ENCODE measurements at places on chromosomes 5 and 9.

DNA sequence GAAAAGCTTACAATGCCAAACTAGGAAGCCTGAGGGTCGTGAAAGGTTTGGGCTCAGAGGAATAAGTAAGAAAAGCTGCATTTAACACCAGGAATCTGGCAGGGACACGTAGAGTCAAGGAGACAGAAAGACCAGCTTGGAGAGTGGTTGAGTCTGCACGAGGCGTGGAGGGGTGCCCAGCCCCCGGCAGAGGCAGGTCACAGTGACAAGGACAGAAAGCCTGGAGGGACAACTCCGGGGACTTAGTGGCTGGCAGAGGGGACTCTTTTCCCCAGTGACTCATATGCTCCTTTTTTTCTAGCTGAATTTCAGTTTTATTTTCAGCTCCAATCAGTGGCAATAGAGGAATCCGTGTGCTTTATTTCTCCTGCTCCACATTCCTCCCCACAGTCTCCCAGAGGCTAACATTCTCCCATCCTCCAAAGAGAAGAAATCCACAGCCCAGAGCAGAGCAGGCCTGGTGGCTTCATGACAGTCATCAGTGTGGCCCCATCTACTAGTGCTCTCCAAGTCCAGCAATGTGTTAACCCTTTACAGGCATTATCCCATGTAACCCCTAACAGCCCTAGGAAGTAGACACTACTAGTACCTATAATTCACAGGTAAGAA is 80.7 kb downstream of the KCNIP1 start:
- H3K36me3 ChIP-seq: no peaks in the 10 kb centered on the region
- H3K4me1 ChIP-seq: peaks cover 4% of the 10 kb centered on the region
- no peak for DNase-seq
- peaks cover 4% of the 10 kb centered on the region for H3K27me3 ChIP-seq

DNA sequence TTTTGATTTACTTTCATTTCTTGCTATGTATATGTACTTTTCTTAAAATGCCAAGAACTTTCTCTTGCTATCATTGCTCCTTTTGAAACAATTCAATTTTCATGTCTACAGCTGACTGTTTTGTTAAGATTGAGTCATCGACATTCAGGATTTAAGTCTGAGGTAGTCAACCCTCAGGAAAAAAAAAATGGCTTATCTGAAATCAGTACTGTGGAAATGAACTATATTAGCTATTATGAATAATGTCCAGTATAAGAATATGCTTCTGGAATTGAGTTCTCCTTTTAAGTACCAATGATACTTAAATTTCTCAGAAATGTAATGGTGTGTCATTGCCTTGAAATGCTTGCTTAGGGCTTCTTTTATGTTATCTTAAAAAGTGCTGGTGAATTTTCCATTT is 37.9 kb downstream of the TNFAIP8 start:
- peaks cover 4% of the 10 kb centered on the region for H3K4me1 ChIP-seq
- no peaks in the 10 kb centered on the region for H3K36me3 ChIP-seq
- no peak for DNase-seq
- peak overlapping the region; percentile 40 for H3K27ac ChIP-seq

GRCh38 chr5:12707560-12707959 is 803.3 kb upstream of the CTNND2 start:
- H3K4me3 ChIP-seq: no peak overlapping the region
- H3K27ac ChIP-seq: no peak overlapping the region
- no peaks in the 10 kb centered on the region for H3K27me3 ChIP-seq

- H3K36me3 ChIP-seq: peaks cover 19% of the 10 kb centered on the region
- H3K27ac ChIP-seq: peak overlapping the region; percentile 81
- peak; percentile 77 for DNase-seq
- no peaks in the 10 kb centered on the region for H3K27me3 ChIP-seq
Observed at GRCh38 chr9:134025606-134026541, 593 bp downstream of the BRD3OS start.

- no peak overlapping the region for H3K27ac ChIP-seq
- no peak for DNase-seq
- no peak overlapping the region for H3K4me3 ChIP-seq
- no peaks in the 10 kb centered on the region for H3K4me1 ChIP-seq
Observed at GRCh38 chr5:92372766-92373165, 989.6 kb upstream of the ARRDC3 start.

DNA sequence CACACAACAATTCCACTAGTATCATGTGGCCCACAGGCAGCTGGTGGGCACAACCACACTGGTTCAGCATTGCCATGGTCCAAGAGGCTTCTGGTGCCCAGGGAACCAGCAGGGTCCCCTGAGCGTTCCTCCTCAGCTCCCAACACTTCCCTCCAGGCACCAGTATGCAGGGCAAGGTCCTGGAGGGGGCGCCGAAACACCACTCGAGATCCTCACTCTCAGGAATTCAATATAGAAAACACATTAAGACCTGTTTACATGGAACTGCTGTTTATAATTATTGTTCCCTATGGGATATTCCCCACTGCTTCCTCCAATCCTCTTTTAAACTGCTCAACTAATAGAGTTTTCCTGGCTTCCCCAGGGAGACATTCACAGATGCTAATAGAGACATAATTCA is 91.9 kb upstream of the GABRP start:
- no peaks in the 10 kb centered on the region for H3K27me3 ChIP-seq
- no peaks in the 10 kb centered on the region for H3K4me1 ChIP-seq
- no peak for DNase-seq
- H3K36me3 ChIP-seq: no peaks in the 10 kb centered on the region
- H3K27ac ChIP-seq: no peak overlapping the region

- DNase-seq: no peak
- H3K4me1 ChIP-seq: no peaks in the 10 kb centered on the region
- no peak overlapping the region for H3K27ac ChIP-seq
- no peaks in the 10 kb centered on the region for H3K27me3 ChIP-seq
Observed at GRCh38 chr9:85443190-85443598, 298.6 kb downstream of the AGTPBP1 start.

- no peak overlapping the region for H3K4me3 ChIP-seq
- no peak overlapping the region for H3K27ac ChIP-seq
- no peaks in the 10 kb centered on the region for H3K4me1 ChIP-seq
- no peak for DNase-seq
- H3K36me3 ChIP-seq: no peaks in the 10 kb centered on the region
Observed at GRCh38 chr9:112029921-112030444, 133.4 kb downstream of the UGCG start.

DNA sequence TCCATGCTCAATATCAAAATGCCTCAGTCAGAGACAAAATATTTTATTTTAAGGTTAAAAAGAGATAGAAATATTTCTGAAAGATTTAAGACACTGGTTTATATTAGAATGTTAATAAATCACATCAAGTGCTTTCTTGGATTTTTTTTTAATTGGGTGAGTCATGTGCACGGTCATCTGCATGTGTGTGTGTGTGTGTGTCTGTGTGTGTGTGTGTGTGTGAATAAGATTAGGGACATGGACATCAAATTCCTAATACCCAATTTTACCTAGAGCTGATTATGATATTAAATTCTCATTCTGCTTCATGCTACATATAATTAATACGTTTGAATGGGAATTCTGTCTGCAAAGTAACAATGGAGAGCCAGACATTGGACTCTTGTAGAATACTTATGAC is 122.9 kb downstream of the BASP1 start:
- no peak overlapping the region for H3K4me3 ChIP-seq
- H3K36me3 ChIP-seq: no peaks in the 10 kb centered on the region
- no peak for DNase-seq
- peaks cover 10% of the 10 kb centered on the region for H3K4me1 ChIP-seq
- H3K27me3 ChIP-seq: no peaks in the 10 kb centered on the region

DNA sequence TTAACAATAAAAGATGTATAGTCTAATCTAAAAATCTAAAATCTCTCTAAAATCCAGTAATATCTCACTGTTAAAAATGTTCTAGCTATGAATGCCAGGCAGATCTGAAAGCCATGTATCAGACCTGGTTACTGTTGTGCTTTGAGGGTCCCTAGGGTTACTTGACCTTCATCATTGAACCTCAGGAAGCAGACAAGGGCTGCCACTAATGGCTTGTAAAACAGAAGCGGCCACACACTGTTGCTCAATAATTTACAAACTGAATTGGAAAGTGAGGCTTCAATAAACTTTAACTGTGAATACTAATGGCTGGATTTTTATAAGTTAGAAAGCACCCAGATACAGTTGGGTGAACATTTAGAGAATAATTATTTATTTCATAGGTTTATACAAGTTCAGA is 198.0 kb upstream of the RPS23 start:
- H3K36me3 ChIP-seq: no peaks in the 10 kb centered on the region
- no peak overlapping the region for H3K4me3 ChIP-seq
- DNase-seq: no peak
- H3K4me1 ChIP-seq: no peaks in the 10 kb centered on the region
- no peaks in the 10 kb centered on the region for H3K27me3 ChIP-seq

DNA sequence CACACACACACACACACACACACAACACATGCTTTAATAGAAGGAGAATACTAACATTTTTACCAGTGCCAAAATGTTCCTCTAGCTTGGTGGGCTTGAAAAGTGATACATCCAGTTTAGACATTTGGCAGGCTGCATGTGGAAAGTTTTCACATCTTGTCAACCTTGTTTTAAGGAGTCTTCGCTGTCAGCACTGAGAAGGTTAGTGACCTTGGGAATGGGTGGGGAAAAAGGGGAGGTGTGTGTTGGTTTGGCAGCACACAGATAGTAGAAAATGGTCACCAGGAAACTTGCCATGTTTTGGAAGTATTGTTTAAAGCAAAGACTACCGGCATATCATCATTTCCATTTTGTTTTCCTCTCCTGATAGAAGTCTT is 346.5 kb upstream of the ADAMTSL1 start:
- DNase-seq: no peak
- no peak overlapping the region for H3K27ac ChIP-seq
- no peaks in the 10 kb centered on the region for H3K36me3 ChIP-seq
- no peaks in the 10 kb centered on the region for H3K27me3 ChIP-seq
- H3K4me1 ChIP-seq: peaks cover 4% of the 10 kb centered on the region

- H3K4me3 ChIP-seq: no peak overlapping the region
- H3K27ac ChIP-seq: peak overlapping the region; percentile 31
- no peaks in the 10 kb centered on the region for H3K36me3 ChIP-seq
- H3K4me1 ChIP-seq: peaks cover 14% of the 10 kb centered on the region
- H3K27me3 ChIP-seq: no peaks in the 10 kb centered on the region
Observed at GRCh38 chr9:108053555-108054061, 564.0 kb upstream of the KLF4 start.

GRCh38 chr9:97505845-97506244 is 4.4 kb downstream of the TMOD1 start:
- H3K4me3 ChIP-seq: no peak overlapping the region
- DNase-seq: no peak
- no peaks in the 10 kb centered on the region for H3K27me3 ChIP-seq
- no peaks in the 10 kb centered on the region for H3K36me3 ChIP-seq

DNA sequence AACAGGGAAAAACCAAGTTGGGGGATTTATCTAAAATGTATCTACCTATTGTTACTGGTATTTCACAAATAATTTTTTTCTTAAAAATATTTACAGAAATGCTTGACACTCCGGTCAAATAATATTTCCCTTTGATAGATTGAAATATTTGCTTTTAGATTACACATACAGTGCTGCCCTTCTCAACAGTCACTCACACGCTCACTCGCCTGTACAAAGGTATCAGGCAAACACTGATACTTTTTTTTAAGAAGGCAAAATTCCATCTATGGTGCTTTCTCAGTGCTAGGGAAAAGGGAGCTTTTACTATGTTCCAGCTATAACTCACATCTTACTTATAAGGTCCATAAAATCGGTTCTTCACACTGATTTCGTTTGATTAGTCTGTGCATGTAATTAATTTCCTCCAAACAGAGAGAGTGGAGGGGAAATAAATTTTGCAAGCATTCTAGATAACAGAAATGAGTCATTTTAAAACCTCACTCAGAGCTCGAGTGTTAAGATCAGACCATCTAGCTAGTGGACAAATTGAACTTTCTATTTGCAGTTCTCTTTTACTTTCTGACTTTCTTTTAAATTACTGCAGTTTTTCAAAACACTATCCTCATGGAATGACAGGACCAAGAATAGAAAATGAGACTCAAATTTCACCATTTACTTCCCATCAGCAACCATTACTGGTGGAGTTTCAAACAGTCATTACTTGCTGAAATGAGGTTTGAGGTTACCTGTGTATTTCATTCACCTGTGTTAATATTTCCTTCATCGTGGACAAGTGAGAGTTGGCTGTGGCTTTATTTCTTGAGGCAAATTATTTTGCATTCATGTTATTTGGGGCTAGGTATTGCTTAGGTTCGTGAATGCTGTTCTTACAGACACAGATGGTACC is 273.2 kb downstream of the RAB3C start:
- no peak overlapping the region for H3K27ac ChIP-seq
- no peaks in the 10 kb centered on the region for H3K27me3 ChIP-seq
- H3K4me3 ChIP-seq: no peak overlapping the region
- no peaks in the 10 kb centered on the region for H3K36me3 ChIP-seq

- no peak overlapping the region for H3K4me3 ChIP-seq
- H3K27me3 ChIP-seq: no peaks in the 10 kb centered on the region
- no peaks in the 10 kb centered on the region for H3K36me3 ChIP-seq
Observed at GRCh38 chr5:102312586-102313370, 16.7 kb upstream of the SLCO4C1 start.

DNA sequence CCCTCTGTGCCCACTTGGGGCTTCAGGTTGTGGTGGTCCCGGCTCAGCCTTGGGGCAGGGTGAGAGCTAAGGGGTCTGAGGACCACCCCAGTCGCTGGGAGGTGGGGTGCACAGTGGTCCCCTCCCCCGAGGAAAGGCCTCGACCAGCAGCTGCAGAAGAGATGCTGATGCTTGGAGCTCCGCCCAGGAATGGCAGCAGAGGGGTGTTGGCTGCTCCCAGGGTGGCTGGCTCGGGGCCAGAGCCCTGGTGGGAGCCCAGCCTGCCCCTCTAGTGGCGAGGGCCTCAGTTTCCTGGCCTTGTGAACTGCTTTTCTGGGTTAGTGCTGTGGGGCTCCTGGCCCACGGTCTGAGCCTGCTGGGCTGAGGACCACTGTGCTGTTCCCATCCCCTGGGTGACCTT is 1.2 kb downstream of the DIPK1B start:
- no peak overlapping the region for H3K27ac ChIP-seq
- H3K36me3 ChIP-seq: no peaks in the 10 kb centered on the region
- H3K4me3 ChIP-seq: no peak overlapping the region
- H3K4me1 ChIP-seq: peaks cover 10% of the 10 kb centered on the region

DNA sequence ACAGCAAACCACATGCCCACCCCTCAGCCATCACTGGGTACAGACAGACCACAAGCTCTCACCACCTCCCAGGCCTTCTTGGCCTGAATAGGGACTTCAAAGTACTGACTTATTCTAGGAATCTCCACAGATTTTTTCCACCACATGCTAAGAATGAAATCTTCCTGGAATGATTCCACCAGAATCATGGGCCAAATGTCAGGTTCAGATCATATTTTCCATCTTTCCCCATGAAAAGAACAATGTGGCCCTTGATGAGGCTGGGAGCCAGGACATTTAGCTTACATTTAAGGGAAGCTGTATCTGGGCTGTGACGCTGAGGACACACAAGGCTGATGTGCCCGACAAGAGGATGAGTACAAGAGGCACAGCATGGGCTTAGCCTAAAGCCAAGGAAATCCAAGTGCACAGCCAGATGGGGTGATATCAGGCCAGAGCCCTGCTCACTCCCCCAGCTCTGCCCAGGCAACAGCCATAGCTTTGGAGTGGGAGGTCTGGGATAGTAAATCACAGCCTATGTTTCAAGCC is 28.1 kb downstream of the ACSL6 start:
- no peak overlapping the region for H3K4me3 ChIP-seq
- no peak overlapping the region for H3K27ac ChIP-seq
- H3K36me3 ChIP-seq: no peaks in the 10 kb centered on the region
- no peaks in the 10 kb centered on the region for H3K27me3 ChIP-seq

- peaks cover 15% of the 10 kb centered on the region for H3K4me1 ChIP-seq
- H3K36me3 ChIP-seq: no peaks in the 10 kb centered on the region
- no peak overlapping the region for H3K27ac ChIP-seq
- no peaks in the 10 kb centered on the region for H3K27me3 ChIP-seq
Observed at GRCh38 chr5:179167871-179168451, 107.8 kb downstream of the ZNF354C start.

Measured in tibial artery (tissue), 4 donors.